Activated gamma-delta T cell treated with anti-CD3 and anti-CD28 coated beads, Interleukin-2, amount 50 U/mL, for 16 hours (primary cell): ENCODE measurements at places on chromosomes 5 and 9.

- no peak for DNase-seq
Observed at GRCh38 chr5:145246961-145247744, 588.0 kb downstream of the PRELID2 start.

DNA sequence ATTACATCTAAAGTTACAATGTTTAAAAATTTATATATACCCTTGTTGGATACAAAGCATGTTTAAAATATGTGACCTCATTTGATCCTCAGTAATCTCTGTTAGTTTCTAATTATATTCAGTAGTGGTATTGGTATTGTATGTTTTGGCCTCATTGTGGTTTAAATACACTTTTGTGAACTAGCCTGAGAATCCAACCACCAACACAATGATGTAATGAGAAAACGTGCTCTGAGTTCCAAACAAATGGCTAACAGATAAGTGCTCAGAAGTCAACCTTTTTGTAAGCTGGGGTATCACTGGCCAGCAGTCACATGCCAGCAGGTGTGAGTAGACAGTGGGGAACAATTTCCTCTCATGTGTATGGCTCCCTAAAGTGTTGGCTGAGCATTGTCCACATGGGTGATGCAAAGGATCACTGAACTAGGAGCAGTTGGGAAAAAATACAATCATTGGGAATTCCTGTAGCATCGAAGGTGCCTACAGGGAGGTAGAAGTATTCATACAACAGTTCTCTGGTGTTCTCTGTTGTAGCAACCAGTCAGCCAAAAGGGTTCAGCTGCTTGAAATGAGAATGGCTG is 56.1 kb downstream of the DOCK8 start:
- DNase-seq: no peak

DNA sequence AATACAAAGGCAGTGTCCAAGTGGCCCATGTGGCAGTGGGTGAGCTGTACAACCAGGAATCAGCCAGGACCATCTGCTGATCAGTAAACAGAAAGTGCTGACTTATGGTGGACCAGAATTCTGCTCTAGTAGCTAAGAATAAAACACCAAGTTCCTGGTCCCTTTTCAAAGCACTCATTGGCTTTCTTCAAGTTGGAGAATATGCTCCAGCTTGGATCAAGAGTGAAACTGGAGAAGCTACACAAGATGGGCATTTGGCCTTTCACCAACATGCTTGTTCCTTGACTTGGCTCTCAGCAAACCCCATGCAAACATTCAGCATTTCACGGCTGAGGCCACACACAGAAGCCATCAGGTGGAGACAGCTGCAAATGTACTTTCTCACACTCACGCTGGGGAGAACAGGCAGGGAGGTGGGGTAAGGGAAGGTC is 32.1 kb downstream of the MARCHF3 start:
- no peak for DNase-seq

- no peak for DNase-seq
Observed at GRCh38 chr9:105993921-105994715, 299.8 kb downstream of the TMEM38B start.

DNA sequence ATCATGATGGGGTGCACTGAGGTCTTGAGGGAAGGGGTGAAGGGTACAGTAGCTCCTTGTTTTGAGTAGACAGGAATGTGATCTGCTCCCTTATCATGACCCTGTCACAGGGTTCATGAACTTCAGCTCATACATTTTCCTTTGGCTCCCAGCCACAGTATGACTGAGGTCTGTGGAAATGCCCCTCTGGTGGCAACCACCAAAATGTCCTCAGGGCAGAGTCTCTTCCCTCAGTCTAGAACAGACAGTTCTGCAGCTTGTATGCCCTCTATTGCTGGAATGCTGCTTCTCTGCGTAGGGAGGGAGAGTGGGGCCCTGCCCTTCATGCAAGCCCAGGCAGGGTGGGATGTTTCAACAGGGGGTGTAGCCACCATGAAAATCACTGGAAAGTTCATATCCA is 53.8 kb upstream of the SNCAIP start:
- no peak for DNase-seq

- DNase-seq: no peak
Observed at GRCh38 chr9:88789785-88790184, 201.5 kb upstream of the S1PR3 start.

DNA sequence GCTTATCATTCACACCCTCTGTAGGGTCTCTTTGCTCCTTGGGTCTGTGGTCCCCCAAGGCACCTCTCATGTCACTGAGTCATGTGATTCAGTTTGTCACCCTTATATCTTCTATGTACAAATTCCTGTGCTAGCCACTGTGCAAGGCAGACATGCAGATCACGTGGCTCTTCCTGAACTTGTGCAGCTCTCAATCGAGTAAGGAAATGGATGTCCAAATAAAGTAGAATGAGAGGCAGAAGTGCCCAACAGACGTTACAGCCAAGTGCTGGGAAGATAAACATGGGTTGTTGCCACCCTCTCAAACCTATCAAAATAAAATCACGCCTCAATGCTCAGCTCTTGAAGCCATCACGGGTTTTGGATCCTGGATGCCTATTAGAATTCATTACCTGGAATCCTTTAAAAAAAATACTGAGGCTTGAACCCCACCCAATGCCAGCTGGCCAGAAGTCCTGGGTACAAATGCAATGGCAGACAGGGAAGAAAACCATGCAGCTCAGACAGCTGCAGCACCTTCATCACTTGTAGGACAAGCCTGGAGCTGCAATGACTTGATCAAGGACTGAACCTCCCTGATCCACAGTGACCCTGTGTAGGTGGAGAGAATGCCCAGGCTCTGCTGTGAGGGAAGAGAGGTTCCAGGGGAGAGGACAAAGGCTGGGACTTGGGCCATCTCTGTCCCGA is 228.7 kb upstream of the DAP start:
- DNase-seq: no peak
